ENCODE measurements at places on chromosomes 7 and 10.

DNA sequence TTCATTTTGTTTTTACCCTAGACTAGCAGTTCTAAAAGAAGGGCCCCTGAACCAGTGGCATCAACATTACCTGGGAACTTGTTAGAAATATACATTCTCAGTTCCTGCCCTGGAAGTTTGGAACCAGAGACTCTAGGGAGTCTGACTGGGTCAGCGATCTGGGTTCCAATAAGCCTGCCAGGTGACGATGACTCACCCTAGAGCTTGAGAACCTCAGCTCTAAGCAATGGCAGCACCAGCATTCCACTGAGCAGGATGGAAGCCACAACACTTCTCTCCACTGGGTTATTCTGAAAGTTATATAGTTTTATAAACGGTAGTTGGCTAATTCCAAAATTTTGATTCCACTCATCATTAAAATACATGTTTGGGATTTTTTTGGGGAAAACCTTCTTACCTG is 97.0 kb upstream of the AMPH start:
- DNase-seq: peak; percentile 19

DNA sequence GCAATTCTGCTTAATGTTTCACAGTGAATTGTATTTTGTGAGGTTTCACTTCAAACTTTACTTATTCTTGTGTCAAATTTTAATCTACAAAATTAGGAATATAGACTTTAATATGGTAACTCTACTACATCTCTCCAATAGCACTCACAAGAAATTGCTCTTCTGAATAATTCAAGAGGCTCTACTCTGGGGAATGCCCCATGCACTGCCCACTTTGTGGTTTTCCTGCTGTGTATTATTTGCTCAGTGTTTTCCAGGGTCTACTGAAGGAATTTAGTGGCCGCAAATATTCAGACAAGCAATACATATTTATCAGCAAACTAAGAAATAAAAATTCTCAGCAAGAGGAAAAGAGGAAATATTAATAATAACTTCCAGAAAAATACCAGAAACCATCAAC is 611.4 kb downstream of the TNS3 start:
- DNase-seq: no peak

GRCh38 chr7:923108-924041 is 31.1 kb downstream of the ADAP1 start:
- DNase-seq: peak; percentile 72

DNA sequence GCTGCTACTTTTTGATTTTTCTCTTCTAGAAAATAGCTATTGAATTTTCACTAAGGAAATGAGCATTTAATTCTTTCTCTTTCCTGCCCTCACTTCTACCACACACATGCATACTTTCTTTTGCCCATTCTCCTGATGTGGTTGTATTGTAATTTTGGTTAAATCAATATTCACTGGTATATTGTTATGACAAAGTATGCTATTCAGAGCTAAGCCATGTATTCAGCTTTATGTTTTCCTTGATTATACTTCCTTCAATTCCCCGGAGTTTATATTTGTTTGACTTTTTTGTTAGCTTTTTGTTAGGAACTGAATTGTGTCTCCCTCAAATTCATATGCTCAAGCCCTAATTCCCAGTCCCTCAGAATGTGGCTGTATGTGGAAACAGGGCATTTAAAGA is 24.0 kb downstream of the LRRC72 start:
- no peak for DNase-seq

DNA sequence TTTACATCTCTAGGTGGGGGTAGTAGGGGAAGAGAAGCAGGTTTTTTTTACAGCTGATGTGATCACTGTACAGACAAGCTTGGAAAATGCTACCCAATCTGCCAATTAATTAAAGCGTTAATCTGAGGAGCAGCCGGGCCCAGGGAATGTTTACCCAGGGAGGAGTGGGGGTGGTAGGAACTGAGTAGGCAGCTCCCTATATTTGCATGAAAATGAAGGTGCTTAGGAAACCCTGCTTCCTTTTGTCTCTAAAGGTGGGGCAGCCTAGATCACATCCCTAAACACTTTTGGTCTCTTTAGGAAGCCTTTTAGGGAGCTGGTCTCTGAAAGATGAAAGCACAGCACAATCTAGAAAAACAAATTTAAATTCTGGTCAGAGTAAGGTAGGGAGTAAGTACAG is 53.0 kb upstream of the NFKB2 start:
- no peak for DNase-seq

DNA sequence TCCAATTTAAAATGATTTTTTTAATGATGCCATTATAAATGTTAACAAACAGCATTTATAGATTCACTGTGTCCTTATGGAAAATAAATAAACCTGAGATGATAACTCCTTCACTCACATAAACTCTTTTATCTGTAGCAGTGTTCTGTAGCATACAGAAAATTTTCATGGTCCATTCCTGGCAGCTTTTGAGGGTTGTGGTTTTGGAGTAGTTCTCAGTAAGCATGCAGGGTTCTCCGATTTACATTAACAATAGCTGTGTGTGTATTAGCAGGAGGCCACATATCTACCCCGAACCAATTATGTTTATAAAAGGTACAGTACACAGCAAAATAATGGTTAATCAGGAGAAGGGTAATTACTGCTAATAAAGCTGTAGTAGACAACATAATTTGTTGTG is 162.7 kb downstream of the CDCA7L start:
- no peak for DNase-seq

DNA sequence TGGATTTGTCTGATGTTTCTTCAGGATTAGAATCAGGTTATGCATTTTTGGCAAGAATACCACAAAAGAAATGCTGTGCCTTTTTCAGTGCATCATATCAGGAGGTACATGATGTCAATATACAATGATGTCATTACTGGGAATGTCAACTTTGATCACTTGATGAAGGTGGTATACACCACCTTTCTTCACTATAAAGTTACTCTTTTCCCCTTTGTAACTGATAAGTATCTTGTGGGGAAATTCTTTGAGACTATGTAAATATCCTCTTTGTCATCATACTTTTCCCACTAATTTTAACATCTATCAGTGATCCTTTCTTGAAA is 65.9 kb upstream of the TCF7L2 start:
- DNase-seq: no peak

GRCh38 chr7:106757846-106758245 is 96.9 kb upstream of the CCDC71L start:
- DNase-seq: peak; percentile 76

DNA sequence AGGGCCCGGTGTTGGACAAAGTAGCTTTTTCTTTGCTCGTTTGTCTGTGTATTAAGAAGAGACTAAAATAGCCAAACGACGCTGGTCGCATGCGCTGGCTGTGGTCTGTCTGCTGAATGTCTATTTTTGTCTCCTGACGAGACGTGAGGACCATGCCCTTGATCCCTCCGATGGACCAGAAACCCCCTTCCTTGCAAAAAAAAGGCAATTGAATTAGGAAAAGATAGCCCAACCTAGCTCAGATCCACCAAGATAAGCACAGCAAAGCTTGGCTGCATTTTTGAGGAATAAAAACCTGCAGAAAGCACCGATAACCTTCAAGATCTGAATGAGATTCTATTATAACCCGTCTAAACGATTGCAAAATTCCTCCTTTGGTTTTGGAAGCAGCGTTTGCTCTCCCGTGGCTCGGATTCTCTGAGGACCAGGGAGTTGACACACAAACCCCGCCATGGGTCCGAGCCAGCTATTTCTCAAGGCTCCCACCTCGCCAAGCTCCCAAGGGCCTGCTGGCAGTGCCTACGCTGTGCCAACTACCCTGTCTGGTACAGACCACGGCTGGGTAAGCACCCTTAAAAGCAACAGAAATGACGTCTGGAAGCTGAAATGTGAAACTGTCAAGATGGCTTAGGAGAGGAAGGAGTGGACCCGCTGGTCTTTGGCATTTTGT is 17.7 kb upstream of the TTYH3 start:
- peak; percentile 26 for DNase-seq

DNA sequence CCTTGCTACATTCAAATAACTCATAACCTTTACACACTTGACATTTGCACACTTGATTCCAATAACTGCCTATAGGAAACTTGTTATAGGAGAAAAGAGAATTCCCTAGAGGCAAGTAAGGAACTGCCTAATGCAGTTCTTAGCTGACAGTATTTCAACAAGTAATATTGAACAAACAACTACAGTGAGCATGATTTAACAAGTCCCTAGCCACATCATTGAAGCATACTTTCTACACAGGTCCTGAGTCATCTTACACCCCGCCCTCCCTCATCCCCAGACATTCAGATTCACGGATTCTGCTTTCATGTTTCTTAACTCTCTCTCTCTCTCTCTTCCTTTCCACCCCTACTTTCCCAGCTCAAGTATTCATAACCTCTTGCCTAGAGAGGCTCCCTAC is 153.5 kb downstream of the LSM5 start:
- DNase-seq: peak; percentile 22

DNA sequence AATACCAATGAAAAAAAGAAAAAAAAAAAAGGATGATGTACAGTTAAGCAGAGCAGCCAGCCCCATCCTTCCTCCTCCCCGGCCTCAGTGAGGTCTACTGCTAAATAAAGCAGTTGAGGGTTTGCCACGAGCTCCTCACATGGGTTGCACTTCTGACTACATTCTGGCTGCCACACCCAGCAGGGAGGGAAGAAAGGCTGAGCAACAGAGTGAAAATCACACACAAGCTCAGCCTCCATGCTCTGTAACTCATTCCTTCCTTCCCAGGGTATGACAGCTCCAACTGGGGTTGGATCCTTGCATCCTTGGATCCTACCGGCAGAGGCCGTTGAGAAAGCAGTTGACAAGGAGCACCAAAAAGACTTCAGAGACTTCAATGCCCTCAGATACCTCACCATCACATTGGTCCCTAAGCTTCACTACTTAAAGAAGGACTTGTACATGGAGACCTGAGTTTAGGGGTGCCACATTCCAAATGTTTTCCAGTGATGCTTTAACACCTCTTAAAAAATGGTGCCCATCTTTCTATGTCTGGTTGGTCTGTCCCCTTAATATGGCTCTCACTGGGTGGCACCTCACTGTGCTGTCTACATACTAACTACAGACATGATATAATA is 52.9 kb upstream of the PIK3CG start:
- DNase-seq: no peak

DNA sequence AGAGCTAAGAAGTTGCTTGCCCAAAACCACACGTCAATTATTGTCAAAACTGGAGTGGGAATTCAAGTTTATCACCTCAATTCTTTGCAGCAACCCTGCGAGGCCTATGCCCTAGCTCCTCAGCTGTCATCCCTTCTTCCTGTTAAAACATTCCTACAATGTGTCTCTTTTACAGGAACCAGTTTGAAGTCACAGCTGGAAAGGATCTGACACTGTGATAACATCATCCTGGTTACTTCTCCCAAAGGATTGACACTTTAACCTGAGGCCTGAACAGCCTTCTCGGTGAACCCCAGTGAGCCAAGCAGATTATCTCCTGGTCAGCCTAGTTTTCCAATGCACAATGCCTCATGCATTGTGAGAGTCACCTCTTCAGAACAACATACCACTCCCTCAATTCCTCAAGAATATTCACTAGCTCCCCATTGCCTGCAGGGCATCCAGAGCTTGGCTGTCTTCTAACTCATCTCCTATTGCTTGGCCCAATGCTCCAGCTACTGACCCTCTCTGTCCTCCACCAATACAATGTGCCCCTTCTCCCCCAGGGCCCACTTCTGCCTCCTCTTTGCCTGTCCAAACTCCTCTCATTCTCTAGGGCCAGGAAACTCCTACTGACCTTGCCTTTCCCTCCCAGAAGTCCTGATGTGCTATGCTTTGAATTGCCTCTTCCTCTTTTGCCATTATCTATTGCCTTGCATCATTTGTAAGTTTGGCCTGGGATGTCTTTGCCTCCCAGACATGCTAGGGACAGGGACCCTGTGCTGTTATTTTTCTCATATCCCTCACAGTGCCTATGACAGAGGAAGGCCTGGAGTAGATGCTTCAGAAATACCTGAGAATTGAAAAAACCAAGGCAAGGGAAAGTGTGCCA is 10.4 kb upstream of the DLG5 start:
- no peak for DNase-seq

GRCh38 chr7:80288175-80289122 is 153.8 kb downstream of the GNAI1 start:
- DNase-seq: peak; percentile 64

GRCh38 chr7:156232931-156233705 is 407.5 kb upstream of the RNF32 start:
- no peak for DNase-seq

- DNase-seq: peak; percentile 15
These were observed 11.3 kb upstream of the PHYH start for GRCh38 chr10:13311177-13311575.

DNA sequence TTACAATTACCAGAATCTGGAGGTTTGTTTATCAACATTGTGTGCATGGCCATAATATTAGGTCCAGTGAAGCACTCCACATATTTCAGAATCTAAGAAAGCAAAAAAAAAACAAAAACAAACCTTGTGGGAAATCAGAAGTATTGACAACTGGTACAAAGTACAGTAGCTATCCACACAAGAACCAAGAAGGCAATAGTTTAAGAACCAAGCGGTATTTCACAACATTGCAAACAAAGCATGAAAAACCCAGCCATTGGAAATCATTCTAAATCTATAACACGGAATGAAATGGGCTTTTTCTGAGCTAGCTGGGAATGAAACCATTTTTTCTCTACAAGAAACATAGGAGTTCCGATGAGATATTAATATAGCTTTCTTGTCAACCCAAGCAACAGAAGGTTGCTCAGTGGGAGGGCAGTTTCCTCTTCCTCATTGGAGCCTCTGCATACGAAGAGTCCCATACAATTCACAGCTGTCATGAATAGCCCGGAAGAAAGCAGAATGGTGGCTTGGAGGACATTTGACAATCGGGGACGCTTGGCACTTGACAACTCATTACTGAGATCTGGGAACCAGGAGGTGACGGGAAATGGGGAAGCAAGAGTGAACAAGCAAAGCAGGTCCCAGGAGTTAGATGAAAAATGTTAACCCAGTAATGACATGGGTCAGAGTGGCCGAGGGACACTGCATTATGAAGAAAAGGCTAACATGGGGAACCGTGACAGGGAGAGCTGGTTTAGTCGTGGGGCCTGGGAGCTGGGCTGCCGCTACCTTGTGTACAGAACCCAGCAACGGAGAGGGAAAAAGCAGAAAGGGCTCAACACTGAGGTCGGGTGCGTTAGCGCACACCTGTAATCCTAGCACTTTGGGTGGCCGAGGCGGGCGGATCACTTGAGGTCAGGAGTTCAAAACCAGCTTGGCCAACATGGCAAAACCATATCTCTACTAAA is 7.8 kb downstream of the PHYH start:
- no peak for DNase-seq

GRCh38 chr10:24382979-24383663 is 174.2 kb downstream of the KIAA1217 start:
- DNase-seq: no peak

DNA sequence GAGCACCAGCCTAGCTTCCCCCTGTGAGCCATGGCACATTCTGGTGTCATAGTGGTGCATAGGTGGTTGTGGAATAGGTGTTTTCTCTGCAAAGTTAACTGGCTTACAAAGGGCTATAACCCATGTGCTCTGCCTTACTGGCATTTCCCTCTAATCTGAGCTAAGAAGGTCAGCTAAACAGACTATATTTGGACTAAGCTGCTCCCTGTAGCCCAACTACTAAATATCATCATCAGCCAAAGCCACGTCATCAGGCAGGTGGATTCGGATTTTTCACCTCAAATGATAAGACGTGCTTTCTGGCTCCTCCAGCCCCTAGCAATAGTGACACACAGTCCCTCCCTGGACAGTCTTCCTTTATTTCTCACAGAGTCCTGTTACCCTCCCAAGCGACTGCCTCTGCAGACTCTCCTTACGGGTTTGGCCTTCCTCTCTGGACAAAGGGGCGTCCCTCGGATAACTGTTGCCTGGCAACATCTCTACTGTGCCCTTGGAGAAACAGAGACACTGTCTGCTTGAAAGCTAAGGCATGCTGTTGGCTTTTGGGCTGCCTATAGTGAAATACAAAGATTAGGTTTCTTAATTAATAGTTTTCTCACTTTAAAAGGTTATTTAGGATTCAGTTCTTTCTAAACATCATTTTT is 9.1 kb downstream of the SLC13A4 start:
- no peak for DNase-seq
